ENCODE measurements at places on chromosomes 3 and 15.

DNA sequence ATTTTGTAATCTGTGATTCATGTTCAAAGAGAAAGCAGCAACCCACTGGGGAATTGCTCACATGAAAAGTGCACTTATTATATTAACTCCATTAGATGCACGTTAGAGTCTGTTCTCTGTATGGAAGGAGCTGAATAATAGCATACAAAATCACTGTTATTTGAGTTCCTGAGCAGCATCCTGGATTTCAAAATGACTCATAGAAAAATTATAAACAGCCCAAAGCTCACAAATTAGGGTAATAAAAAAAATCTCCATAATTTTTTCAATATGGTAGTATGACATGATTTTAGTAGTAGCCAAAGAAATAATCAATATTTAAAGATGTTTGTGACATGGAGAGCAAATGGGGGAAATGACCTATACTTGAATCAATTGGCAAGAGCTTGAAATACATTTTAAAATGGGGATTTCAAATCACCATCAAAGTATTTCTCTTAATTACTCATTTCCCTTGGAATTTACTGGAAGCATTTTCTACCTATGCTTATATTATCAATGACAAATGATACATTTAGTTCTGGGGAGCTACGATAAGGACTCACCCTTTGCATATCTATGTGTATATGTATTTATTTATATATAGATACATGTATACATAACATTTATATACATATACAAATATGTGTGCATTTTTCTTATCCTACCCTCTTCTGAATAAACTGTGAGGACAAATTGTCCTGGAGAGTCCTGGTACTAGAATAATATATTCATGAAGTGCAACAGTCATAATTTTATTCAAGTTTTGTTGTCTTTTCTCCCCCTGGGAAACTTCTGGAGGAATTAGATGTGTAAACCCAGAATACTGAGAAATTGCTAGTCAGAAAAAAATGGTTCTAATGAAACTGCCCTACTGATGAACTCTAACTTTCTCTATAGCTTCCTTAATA, 116.3 kb downstream of the RPL22L1 start:
- DNase-seq: no peak

DNA sequence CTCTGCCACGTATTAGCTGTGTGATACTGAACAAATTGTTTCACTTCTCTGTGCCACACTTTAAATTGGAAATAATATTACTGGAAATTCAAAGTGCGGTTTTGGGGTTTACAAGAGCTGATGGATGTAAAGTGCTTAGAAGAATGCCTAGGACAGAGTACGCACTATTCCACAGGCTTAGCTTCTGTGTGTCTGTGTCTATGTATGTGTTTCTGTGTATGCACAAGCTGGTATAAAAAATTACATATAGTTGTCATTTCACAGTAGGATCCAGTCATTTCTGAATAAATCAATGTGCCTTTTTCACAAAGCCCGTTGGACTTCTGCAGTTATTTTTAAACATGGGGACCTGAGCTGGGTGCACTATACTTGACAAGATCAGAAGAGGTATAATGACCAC, 370.4 kb downstream of the TUSC7 start:
- DNase-seq: no peak

GRCh38 chr15:36529296-36530011, 50.0 kb upstream of the CDIN1 start:
- DNase-seq: no peak

GRCh38 chr3:66753670-66754069, 244.4 kb upstream of the KBTBD8 start:
- DNase-seq: no peak

GRCh38 chr3:120824613-120825012, 82.1 kb downstream of the GTF2E1 start:
- no peak for DNase-seq

- no peak for DNase-seq
Observed at GRCh38 chr3:150232992-150233451, 175.1 kb upstream of the TSC22D2 start.

DNA sequence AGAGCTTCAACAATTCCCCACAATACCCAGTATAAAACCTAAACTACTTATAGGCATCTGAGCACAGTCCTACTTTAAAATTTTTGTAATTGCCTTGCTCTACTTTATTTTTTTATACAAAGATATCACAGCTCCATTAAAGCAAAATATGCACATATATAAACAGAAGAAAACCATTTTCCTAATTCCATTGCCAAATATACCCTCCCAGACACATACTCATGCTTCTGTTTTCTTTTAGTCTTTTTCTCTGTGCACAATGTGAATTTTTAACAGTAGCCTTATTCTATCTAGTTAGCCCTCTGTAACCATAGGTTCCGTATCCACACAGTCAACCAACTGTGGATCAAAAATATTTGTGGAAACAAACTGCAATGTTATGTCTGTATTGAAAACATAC, 260.5 kb downstream of the SCAPER start:
- DNase-seq: no peak

- DNase-seq: no peak
Observed at GRCh38 chr15:96146726-96147125, 183.8 kb upstream of the NR2F2 start.

- DNase-seq: no peak
Observed at GRCh38 chr15:101397521-101398003, 91.9 kb downstream of the PCSK6 start.

GRCh38 chr3:105876780-105877327, 8.0 kb upstream of the CBLB start:
- no peak for DNase-seq

GRCh38 chr3:46895761-46896160, 18.2 kb downstream of the PTH1R start:
- no peak for DNase-seq

- no peak for DNase-seq
Observed at GRCh38 chr15:98927996-98928395, 79.6 kb downstream of the PGPEP1L start.

DNA sequence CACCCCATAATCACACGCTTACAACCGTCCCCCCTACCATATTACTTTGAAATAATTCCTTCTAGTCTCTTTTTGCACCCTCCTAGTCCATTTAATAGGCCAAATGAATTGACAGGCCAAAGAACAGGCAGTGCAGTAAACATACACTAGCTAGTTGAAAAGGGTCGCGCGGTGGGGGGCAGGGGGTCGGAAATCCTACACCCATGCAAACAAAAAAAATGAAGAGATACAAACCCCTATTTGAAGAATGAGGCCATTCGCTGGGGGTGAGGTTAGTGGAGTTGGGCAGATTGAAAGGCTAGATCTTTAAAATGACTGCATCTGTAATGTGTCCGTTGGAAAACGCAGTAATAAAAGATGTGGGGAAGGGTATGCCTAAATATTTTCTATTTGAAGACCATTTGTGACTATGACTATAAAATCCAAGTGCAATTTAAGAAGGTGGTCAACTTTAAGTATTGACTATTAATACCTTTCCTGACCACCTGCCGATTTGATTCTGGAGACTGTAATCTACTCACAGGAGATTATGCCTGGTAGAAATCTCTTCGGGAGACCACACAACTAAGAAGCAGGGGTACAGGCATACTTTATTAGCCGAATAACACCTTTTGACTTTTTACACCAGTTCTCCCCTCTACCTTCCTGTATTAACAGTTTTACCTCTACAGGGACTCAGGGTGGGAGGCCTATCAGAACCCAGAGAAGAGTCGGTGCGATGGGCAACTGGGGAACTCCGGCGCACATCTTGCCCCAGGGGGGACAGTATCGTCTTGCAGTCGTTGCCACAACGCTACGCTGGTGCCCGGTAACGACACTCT, 762 bp upstream of the ARL6 start:
- DNase-seq: no peak

GRCh38 chr3:10377148-10377725, 56.3 kb upstream of the SEC13 start:
- no peak for DNase-seq

DNA sequence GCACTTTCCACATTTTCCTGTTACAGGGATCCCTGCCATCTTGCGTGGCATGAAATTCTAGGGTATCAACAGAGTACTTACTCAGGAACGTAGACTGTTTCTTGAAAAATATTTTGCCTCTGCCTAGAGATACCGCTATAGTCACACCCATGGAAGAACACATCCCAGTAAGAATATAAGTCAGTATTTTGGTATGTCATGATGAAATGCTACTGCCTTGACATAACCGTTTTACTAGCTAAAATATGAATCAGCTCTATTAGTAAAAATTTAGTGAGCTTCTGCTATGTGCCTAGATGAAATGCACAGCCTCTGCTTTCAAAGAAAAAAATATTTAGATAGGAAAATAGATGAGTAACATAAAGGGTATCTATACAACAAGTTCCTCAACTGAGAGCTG, 276.4 kb downstream of the TBC1D5 start:
- DNase-seq: no peak

DNA sequence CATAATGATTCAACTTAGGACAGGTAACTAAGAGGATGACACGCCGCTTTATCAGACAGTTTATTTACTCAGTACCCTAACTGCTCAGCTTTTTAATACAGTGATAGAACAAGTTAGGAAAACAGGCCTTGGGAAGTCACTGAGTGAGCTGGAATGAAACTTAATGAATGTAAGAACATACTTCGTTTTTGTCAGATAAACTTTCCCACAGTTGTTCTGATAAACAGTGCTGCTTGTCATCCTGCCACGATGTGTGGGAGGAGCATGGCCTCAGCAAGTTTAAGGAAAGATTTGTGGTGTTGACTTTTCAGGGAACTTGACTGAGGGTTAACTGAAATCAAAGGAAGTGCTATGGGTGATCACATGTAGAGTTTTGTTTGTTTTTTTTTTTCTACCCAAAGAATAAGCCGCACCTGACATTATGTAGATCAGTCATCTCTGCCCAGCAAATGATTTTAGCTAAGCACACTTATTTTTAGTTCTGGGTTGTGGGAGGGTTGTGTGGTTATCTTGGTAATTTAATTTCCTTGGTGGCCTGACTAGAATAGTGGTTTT, 5.6 kb upstream of the P2RY14 start:
- no peak for DNase-seq

DNA sequence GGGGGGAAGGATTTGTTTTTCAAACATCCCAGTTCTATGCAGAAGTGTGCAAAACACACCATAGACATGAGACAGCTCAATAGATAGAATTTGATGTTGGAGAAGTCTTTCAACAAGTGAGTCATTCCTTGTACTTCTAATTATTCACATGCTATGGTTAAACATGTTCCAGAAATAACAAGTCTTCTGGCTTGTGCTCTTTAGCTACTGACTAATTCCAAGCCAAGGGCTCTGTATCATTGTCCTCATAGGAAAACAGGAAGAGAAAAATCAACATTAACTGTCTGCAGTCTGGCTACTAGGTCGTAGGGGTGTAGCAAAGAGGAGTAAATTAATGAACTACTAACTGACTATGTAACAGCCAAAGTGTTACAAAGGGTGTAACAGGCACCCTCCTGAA, 25.8 kb downstream of the LDHAL6B start:
- DNase-seq: no peak

GRCh38 chr3:12759097-12759679, at the start of gene TMEM40:
Gene TMEM40, minus strand, starts transcription at chr3:12759259. Its CDS starts 9,427 bp downstream, at chr3:12749832.
- DNase-seq: no peak

DNA sequence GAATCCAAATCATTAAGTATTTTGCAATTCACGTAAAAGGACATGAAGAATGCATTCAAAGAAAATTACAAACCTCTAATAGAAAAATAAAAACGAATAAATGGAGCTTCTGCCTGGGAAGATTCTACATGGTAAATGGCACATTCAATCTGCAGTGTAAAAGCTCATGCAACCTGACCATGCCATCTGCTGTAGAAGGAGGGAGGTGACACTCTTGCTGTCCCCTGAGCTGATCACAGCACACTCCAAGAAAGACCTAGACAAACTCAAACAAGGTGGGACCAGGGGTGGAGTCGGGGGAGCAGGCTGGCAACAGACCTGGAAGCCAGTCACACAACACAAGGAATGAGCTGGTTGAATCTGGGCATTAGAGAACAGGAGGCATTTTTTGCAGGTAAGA, 101.8 kb downstream of the BDH1 start:
- no peak for DNase-seq

DNA sequence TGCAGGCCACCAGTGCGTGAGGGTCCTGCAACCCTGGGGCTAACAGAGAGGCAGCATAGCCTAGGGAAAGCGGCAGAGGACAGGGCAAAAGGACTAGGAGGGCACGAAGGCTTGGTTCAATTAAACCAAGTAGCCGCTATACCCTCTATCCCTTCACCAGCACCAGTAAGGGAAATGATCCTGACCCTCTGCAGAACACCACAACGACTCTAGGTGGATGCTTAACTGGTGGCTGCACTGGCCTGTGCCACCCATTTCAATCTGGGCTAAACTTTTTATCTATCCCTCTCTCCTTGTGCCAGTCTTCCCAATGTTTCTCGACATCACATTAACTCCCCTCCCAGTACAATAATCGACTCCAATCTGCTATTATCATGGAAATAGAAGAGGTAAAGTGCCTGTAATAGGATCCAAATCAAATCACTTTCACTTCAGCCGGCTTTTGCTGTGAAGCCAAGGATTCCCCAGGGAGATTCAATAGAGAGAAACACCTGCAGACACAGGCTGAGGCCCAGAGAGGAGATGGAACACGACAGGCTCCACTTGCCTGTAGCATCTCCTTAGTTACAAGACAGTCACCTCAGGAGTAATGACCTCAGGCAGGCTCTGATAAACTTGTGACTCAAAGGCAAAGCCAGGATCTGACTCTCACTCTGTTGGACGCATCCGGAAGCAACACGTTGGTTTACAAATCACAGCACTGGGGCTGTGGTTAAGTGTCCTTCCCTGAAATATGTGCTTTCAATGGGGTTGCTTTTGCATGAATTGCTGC, 791.6 kb upstream of the ARRDC4 start:
- no peak for DNase-seq

DNA sequence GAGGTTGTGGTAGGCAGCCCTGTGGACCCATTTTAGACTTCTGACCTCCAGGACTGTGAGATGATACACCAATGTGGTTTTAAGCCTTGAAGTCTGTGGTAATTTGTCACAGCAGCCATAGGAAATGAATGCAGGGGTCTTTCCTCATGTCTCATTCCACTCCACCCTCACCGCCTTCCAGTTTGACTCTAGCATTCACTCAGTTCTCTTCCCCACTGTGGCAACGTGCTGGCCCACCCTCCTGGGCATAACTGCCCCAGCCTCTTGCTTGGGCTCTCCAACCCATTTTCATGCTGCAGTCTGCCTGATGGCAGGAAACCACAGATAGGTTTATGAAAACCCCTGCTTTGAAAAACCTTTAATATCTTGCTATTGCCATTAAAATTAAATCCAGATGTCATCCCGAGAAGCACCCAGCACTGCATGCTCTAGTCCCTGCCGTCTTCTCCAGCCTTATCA, 7.3 kb upstream of the TRNT1 start:
- no peak for DNase-seq

DNA sequence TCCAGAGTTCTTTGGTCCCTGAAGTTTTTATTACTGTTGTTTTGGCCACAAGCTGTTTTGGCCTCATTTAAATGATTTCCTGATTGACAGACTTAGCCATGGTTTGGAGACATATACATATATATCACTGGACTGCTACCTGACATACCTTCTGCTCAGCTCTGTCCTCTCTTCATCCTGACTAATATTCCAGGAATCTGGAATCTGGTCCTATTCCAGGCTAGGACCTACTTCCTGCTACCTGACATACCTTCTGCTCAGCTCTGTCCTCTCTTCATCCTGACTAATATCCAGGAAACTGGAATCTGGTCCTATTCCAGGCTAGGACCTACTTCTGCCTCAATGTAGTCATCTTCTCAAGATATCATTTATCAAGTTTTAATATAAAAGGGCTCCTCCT, 724.4 kb upstream of the ROBO1 start:
- no peak for DNase-seq
